Head of caudate nucleus (tissue), 42 donors: ENCODE measurements at places on chromosomes 6 and 20.

GRCh38 chr6:29502597-29502996 lies 14.8 kb upstream of the MAS1L start:
- DNase-seq: no peak

DNA sequence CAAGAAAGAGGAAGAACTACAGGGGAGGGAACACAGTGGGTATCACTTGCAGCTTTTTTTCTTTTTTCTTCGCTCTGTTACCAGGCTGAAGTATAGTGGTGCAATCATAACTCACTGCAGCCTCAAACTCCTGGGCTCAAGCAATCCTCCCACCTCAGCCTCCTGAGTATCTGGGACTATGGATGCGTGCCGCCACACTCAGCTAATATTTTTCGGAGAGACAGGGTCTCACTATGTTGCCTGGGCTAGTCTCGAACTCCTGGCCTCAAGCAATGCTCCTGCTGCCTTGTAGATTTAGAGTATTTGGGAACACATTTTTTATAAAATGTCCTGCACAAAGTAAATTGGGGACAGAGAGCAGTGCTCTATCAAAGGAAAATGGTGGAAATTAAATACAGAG lies 28.3 kb downstream of the PARD6B start:
- no peak for DNase-seq

DNA sequence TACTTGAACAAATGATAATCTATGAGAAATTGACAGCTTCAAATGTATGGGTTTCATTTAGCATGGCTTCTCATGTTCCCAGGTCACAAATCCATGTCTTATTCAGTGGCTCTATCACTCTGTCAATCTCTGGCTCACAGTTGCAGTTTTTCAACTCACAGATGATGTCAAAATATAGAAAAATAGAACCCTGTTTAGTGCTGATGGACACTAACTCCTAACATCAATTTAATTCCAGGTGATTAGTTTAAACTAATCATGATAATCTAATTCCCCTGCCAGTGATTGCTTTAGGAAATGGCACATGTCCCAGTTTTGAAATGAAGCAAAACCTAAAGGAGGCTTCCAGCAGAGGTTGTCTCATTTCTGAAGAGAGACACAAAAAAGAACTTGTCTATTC lies 13.0 kb downstream of the KHDC1 start:
- DNase-seq: no peak

DNA sequence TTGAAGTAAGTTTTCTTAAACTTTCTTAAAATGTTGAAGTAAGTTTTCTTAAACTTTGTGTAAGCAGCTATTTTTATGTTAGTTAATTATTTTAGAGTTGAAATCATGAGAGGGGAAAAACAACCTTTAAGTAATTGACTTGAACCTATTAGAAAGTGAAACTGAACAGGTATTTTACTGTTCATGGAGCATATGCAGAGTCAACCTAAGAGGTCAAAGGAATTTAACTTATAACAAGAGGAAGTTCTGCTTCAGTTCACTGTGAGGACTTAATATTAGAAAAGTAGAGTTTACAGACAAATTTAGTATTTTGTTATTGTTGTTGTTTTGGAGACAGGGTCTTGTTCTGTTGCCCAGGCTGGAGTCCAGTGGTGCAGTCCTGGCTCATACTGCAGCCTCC lies 38.0 kb downstream of the CDYL start:
- no peak for DNase-seq

- no peak for DNase-seq
These were observed 131.8 kb downstream of the VEGFA start for GRCh38 chr6:43901733-43902230.

- no peak for DNase-seq
These were observed 100.6 kb downstream of the FAM120B start for GRCh38 chr6:170407200-170407599.

GRCh38 chr6:2396846-2397630 lies 151.6 kb upstream of the GMDS start:
- no peak for DNase-seq

GRCh38 chr6:11747021-11747420 lies 31.6 kb downstream of the ADTRP start:
- DNase-seq: no peak

- no peak for DNase-seq
These were observed 176.9 kb downstream of the DTNBP1 start for GRCh38 chr6:15485936-15486335.

- DNase-seq: no peak
These were observed 126.8 kb downstream of the MTHFD1L start for GRCh38 chr6:150992262-150992661.

- DNase-seq: no peak
These were observed 81.8 kb downstream of the FYN start for GRCh38 chr6:111791415-111791814.

GRCh38 chr6:108875161-108875555 lies 26.9 kb downstream of the ARMC2 start:
- no peak for DNase-seq

GRCh38 chr20:16806061-16806460 lies 57.9 kb downstream of the OTOR start:
- DNase-seq: no peak

DNA sequence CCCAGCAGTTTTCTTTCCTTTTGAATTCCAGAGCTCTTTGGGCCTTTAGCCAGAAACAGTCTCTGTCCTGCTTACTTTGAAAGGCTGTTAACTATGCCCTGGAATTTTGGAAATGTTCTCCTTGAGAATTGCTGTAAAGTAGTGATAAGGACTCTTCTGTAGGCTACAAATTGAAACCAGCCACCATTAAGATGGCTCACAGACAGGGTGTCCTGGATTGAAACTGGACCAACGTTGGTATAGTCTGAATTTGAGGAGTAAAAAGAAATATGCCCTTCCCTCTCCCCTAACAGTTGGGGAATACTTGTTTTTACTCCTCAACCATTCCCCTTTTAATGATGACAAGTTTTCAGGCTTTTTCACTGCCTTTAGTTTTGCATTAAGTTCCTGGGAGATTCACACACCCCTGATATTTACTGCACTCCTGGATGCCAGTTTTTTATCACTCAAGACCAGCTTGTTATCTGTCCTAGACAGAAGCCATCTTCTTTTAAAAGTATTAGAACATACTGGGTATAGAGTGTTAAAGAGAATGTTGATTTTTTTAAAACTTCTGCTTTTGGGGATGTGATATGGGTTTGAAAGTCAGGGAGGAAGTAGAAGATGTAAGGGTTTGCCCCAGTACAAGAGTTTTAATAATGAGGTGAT lies 21.9 kb downstream of the TOP1 start:
- no peak for DNase-seq

DNA sequence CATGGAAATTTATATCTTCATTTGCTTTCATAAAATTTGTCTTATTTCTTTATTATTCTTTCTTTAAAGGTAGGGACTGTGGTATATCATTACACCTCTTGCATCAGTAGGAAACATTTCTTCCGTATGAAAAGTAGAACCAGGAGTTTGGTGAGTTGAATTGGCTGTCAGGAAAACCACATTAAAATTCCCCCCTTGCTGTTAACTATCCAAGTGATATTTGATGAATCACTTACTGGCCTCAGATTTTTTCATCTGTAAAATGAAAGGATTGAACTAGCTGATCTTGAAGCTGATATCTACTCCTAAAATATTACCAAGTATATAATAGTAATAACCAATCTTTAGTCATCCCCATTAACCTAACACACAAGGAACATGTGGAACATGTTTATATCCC lies 460.9 kb downstream of the GJA1 start:
- no peak for DNase-seq

- DNase-seq: no peak
These were observed 163.2 kb downstream of the AIG1 start for GRCh38 chr6:143223895-143224294.

- DNase-seq: no peak
These were observed 100.7 kb downstream of the FOXO3 start for GRCh38 chr6:108661430-108661829.

GRCh38 chr6:56370127-56370540 lies 122.8 kb upstream of the COL21A1 start:
- no peak for DNase-seq
